ENCODE measurements at places on chromosomes 4 and X.

DNA sequence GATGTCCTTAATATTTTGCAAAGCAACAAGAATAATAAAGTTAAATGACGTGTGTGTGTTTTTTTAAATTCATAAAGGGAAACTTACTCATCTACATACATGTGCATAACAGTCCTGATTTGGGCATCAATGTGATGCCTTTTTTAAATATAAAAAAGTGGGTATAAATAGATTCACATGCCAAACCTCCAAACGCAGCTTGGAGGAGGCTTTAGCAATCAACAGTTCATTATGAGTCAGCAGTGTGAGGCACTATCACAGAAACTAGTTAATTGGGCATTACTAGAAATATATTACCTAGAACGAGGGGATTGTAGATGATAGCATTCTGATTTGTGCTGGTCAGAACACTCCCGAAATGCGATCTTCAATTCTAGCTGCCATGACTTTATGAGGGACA lies 115.1 kb downstream of the HS6ST2 start:
- ATAC-seq, result no peak

DNA sequence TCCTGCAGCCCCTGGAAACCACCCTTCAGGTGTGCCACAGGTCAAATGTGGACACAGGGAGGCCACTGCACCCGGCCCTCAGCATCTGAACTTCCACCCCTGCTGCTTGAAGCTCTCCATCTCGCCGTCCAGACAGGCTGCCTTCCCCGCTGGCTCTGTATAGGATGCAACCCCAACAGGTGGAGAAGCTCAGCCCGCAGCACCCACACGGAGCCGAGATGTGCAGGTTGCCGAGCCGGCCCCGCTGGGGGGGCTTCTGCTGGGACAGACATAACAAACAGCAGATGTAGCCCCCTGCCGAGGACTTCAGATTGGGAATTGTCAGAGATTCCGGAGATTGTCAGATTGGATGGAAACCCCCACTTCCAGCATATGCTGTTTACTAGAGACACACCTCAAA lies 20.5 kb downstream of the TMEM187 start:
- ATAC-seq, result no peak

DNA sequence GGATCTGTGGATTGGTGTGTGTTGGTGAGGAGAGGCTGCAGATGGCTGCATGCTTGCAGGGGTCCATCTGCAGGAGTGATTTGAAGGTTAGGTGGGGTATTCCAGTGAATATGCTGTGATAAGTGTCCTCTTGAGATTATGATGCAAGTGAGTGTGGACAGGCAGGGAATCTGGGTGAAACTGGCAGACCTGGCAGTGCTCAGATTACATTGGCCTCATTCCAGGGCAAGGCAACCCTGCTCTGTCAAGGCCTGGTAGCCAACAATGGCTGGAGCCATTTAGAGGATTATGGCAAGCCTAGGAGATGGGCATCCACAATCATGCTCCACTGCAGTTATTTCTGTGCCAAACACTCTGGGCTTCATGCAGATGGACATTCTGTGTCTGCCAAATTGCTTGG lies 113.9 kb downstream of the RTL3 start:
- no peak for ATAC-seq

DNA sequence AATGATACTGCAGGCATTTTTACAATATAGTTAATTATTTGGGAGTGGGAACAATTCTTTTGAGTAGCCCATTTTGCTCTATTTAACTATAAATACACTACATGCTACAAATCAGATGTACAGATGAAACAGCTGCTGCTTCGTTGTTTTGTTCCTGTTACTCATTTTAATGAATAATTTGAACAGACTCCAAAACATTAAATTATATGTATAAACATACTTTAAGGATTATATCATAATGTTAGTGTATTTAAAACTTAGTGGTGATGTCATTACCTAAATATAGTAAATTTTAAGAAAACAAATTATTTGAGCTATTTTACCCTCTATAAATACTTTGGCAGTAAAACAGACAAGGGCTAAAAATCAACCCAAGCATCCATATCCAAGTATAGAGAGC lies 60.7 kb downstream of the GAB1 start:
- ATAC-seq, result no peak

- no peak for ATAC-seq
Observed at GRCh38 chr4:38424151-38424871, 239.7 kb upstream of the KLF3 start.

GRCh38 chr4:80390178-80390577 lies 54.6 kb downstream of the CFAP299 start:
- ATAC-seq, result no peak

GRCh38 chr4:20192736-20193135 lies 59.0 kb upstream of the SLIT2 start:
- no peak for ATAC-seq

DNA sequence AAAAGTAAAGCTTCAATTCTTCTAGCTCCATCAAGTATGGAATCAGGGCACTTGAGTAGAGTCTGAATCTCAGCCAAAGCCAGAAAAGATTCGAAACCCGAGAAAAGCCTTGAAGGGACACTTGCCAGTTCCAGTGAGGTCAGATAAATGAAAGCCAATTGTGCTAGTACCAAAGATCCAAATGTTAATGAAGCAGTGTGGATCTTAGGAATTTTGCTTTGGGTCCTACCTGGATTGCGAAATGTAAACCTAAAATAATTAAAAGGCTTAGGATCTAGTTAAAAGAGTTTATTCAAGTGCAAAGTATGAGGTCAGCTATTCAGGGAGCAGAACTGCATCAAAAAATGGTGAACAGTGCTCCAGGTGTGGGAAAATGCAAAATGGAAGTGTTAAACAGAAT lies 552.6 kb downstream of the NAP1L3 start:
- no peak for ATAC-seq

- ATAC-seq, result no peak
Observed at GRCh38 chrX:13901354-13901753, 84.5 kb upstream of the GPM6B start.

DNA sequence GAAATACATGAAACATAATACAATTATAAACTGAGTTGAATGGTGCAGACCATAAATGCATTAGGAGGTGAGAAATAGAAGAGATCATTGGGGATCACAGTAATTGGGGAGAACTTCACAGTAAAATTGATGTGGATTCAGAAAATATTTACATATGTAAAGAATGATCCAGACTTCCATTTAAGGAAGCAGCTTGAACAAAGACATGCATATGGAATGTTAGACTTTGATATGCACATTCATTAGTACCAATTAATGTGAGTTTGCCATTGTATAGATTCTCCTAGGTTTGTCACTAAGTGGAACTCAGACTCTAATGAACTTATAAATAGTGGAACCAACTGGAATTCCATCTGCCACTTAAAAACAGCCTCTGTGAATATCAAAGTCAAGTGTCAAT lies 235.6 kb downstream of the PARM1 start:
- ATAC-seq, result no peak

GRCh38 chr4:80925293-80925692 lies 105.2 kb upstream of the BMP3 start:
- ATAC-seq, result no peak

- ATAC-seq, result no peak
Observed at GRCh38 chr4:39259571-39260330, 77.4 kb downstream of the WDR19 start.

DNA sequence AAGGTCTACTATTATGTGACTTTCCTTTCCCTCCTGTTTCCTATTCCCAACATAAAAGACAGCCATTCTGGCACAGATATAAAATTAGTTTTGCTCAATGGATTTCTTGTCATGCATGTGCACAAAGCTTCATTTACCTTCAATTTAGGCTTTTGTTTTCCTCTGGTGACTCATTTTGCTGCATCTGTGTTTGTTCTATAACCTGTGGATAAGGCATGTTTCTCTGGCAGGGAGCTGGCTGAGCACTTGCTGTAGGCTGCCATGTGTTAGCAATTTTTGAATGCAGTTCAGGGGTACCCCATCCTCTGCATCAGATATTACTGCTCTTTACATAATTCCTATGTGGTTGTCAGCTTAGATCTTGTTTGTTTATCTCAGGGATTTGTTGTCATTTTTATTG lies 202.8 kb upstream of the GRID2 start:
- no peak for ATAC-seq

- no peak for ATAC-seq
Observed at GRCh38 chr4:14910411-14910810, 91.9 kb upstream of the CPEB2 start.

DNA sequence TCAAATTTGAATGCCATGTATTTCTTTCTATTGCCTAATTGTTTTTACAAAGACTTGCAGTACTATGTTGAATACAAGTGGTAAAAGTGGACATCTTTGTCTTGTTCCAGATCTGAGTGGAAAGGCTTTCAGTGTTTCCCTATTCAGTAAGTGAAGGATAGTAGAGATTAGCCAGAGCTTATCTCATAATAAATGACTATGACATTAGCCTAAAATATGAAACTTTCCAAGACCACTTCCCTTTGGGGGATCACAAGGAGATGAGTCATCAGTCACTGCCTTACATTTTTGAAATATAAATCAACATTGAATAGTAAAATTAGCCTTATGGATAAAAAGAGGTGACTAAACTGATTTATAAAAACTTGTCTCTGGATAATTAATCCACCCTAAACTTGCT lies 554.1 kb upstream of the MAGEB2 start:
- no peak for ATAC-seq

DNA sequence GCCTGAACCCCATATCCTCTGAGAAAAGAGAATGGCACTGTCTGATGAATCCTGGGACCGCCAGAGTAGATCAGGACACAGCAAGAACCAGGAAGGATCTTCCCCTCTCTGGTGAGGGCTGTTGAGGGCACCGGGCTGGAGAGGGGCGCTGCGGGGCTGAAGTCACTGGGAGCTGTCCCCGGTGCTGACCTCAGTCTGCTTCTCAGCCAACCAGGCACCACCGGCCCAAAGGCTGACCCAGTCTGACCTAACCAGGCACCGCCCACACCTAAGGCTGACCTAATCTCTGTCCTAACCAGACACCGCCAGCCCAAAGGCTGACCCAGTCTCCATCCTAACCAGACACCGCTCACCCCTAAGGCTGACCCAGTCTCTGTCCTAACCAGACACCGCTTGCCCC lies 82.8 kb downstream of the CPZ start:
- no peak for ATAC-seq

DNA sequence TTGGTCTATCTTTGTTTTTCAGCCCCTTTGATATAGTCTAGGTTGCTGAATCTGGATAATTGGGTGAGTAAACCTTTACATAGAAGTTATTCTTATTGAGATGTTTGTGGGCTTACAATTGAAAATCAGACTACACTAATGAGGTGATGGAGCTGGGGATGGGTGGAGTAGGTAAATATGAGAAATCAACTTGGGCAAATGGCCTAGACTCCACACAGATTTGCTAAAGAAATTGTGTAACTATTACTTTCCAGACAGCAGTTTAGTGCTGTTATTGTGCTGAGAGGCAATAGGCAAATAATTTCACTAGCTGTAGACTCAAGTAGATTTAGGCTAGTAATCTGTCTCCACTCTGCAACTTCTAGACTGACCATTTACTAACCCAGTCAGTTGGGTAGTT lies 8.2 kb downstream of the DIAPH2 start:
- no peak for ATAC-seq

DNA sequence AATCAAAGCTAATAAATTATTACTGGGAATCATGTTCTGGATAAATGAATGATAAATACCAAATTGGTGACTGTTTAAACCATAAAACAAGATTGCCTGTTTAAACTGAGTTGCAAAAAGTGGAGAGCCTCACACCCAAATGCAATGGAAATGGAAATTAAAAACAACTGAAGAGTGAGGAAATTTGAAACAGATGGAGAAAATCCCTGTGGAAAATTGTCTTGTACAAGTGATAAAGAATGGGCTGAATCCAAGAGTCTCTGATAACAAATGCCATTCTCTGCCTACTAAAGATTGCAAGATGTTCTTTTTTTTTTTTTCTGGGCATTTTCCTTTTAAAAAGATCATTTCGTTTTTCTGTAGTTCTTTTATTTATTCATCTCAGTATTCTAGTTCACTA lies 426.3 kb downstream of the NLGN4X start:
- no peak for ATAC-seq

DNA sequence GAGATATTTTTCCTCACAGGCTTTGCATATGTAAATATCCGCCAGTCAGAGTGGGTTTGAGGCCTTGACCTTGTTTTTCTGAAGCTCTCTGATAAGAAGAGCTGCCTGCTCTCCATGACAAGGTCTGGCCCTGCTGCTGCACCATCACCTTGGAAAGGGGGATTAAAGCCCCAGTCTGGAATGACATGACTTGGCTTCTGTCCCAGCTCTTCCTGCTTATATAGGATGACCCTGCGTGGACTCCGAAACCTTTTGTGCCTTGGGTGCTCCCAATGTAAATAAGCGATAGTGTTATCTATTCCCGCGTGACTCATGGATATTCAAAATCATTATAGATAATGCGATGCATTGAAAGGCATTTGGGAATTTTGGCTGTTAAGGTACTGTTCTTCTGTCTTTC lies 139.3 kb downstream of the BMPR1B start:
- no peak for ATAC-seq

DNA sequence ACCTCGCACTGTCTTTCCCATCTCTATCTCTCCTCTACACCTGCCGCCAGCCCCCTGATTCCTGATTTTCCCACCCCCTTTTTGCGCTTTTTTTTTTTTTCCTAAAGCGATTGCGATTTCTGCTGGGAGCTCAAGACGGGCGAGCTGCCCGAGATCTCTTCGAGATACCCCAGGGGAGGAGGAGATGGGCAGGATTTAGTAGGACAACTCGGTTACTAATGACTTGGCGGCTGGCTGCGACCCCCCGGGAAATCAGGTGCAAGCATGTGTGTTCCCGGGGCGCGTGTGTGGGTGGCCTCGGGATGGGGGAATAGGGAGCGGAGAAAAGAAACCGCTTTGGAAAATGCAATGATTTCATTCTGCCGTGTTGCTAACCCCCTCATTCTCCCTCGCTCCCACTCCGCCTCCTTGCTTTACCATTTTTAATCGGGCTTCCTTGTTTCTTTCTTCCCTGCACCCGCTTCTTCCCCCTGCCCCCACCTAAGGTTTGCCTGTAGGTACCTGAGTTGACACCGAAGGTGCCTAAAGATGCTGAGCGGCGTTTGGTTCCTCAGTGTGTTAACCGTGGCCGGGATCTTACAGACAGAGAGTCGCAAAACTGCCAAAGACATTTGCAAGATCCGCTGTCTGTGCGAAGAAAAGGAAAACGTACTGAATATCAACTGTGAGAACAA lies 4.4 kb downstream of the SLITRK2 start:
- no peak for ATAC-seq

- peak; percentile 57 for ATAC-seq
Observed at GRCh38 chrX:97398030-97398551, 514.4 kb downstream of the RPA4 start.

GRCh38 chr4:100098011-100098545 lies 92.2 kb downstream of the DDIT4L start:
- ATAC-seq, result no peak

DNA sequence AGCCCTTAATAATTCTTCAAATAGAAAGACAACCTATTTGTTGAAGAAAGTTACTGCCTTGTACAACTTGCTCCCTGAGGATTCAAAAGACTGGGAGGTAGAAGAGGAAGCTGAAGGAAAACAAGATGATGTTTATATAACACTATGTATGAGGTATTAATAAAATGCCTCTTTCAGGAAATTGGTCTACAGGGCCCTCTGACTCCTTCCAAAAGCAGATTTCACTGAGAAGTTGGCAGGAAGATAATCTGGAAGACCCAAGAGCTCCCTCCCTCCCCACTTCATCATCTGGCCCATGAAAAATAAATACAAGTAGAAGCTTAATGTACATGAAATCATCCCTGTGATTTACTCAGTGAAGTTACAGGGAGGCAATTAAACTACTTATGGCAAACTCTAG lies 107.5 kb upstream of the MAGEC2 start:
- ATAC-seq, result no peak

- ATAC-seq, result no peak
Observed at GRCh38 chr4:141501931-141502330, 134.5 kb upstream of the IL15 start.

All from activated CD4-positive, CD25-positive, alpha-beta regulatory T cell treated with anti-CD3 and anti-CD28 coated beads, Interleukin-2, amount 50 U/mL, for 24 hours (primary cell).